M059J (cell line): ENCODE measurements at places on chromosomes 16 and 17.
A peak's percentile ranks its signal among the peaks of the same experiment; 100 is the strongest.

GRCh38 chr16:27549464-27549745 is 308 bp downstream of the GTF3C1 start:
- DNase-seq, result no peak

DNA sequence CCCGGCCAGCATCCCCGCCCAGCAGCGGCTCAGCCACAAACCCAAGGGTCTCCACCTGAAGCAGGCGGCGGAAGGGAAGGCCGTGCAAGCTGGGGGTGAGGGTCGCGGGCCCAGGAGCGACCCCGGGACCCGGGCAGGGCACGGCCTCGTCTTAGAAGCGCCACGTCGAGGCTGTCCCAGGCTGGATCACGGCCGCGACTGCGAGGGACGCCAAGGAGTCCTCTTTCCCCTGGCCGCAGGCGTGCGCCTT is 538 bp upstream of the CCNF start:
- DNase-seq, result no peak

- no peak for DNase-seq
Observed at GRCh38 chr16:72957303-72958277, 90.3 kb downstream of the ZFHX3 start.

DNA sequence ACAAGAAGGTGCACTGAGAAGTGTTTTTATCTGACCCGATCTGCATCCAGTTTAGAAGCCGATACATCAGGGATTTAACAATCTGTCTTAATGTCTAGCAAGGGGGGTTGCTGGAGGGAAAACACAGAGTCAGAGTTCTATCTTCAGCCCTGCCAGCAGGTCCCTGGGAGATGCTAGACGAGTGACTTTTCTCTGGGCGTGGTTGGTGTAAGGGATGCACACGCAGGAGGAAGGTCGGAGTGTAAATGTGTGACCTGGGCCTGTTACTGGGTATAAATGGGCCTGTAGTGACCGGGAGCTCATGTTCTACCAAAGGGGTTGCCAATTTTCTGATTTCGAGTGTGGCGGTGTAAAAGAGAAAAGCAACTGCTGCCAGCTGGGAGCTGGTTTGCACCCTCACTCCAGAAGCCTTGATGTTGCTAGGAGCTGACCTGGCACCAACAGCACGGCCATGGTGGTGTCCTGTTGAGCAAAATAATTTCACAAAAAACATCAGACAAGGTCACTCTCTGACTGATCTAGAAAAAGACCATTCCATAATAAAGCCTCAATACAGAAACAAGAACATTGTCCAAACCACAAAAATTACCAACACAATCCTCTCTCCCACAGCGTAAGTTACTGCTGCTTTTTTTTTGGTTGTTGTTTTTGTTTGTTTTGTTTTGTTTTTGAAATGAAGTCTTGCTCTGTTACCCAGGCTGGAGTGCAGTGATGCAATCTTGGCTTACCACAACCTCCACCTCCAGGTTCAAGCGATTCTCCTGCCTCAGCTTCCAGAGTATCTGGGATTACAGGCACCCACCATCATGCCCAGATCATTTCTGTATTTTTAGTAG is 1.3 kb upstream of the KCTD13 start:
- peak; percentile 14 for DNase-seq

DNA sequence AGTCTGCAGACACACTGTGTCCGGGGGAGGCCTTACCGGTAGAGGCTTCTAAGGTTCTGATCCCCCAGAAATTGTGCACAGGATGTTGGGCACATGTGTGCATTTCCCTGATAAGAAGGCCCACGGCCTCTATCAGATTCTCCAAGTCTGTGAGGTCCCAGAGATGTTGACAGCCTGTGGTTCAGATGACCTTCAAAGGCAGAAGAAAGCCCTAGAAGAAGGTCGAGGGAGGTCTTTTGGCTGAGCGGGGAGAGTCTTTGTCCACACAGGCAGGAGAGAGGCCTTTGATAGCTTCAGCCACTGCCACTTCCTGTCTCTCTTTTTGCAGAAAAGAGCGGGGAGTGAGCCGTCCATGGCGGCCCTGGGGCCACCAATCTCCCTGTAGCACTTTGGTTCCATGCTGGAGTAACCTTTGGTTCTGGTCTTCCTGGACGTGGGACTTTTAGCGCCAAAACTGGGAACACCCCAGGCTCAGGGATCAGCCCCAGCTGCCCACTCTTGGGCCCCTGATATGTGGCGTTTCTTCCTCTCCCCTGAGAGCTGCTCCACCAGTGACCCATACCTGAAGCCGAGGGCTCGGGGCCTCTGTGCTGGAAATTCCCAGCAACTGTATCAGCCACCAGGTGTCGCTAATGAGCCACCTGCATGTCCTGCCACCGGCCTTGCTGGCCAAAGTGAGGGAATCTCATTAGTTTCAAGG is 28.1 kb upstream of the LGALS9 start:
- peak; percentile 62 for DNase-seq

GRCh38 chr17:57735707-57736106 is 9.4 kb downstream of the CCDC182 start:
- peak; percentile 16 for DNase-seq

GRCh38 chr17:70521821-70522256 is 352.5 kb downstream of the KCNJ2 start:
- peak; percentile 6 for DNase-seq

DNA sequence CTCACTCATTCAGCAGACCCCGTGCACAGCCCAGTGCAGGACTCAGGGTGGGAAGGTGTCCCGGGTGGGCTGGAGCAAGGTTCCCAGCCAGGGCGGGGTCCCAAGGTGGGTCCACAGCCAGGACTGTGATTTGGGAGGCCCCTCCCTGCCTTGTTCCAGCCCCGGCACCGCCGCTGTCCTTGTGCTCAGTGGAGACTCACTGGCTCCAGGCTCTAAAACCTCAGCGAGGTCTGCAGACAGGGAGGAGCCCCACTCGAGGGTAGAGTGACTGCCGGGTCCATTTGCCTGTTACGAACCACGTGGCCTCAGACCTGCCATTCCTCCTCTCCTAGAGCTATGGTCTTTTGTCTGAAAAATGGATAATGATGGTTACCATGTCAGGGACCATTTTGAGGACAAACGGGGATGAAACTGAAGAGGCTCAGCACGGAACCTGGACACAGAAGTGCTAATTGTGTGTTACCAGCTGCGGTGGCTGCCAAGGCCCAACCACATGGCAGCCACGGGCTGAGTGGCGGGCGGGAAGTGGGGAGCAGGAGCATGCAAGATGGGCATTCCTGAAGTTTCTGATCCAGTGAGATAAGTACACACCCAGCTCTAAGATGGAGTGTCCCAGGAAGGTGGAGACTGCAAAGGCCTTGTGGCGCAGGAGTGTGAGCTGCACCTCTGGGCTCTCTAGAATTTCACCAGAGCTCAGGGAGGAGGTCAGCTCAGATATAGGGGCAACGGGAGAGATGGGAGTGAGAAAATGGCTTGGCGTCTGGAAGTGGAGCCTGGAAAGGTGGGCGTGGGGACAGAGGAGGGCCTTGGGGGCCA is 317.6 kb downstream of the SEC14L1 start:
- DNase-seq, result no peak

DNA sequence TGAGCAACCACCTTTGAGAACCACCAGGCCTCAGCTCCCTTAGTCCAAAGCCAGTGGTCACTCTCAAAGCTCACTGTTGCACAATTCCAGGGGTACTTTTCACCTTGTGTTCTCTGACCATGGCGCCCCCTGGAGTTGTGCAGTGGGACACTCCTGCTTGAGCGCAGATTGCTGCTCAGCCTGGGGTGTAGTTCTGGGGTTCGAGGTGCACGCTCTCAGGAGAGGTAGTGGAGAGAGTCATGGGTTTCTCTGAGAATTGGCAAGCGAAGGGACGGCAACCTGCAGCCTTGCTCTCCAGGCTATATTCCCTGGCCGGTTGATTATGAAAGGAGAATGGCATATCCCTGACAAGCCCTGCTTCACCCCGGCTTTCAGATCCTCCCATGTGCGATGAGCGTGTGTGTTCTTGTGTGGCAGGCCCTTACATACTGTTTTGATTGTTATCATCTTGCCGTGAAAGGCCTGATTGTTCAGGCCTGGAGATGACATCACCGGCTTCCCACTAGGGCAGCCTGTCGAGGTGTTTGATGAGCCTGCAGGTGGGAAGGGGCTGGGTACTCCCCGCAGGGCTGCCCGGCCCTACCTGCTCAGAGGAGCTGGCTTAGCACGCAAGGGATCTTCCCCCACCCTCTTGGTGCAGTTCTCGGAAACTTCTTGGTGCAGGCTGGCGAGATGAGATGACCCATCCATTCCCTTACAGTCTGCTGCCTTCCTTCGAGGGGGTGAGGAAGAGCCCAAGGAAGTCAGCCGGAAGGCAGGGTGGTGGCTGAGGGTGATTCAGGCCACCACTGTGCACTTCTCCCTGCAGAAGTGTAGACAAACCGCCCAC is 431.2 kb downstream of the SLC39A11 start:
- no peak for DNase-seq
